NCI-H1092 (cell line): ENCODE measurements at places on chromosomes 5 and 9.

- no peak for DNase-seq
These were observed 102.5 kb upstream of the ADAMTS16 start for GRCh38 chr5:5037674-5038073.

GRCh38 chr9:33320568-33321261 lies 30.4 kb downstream of the NFX1 start:
- no peak for DNase-seq

DNA sequence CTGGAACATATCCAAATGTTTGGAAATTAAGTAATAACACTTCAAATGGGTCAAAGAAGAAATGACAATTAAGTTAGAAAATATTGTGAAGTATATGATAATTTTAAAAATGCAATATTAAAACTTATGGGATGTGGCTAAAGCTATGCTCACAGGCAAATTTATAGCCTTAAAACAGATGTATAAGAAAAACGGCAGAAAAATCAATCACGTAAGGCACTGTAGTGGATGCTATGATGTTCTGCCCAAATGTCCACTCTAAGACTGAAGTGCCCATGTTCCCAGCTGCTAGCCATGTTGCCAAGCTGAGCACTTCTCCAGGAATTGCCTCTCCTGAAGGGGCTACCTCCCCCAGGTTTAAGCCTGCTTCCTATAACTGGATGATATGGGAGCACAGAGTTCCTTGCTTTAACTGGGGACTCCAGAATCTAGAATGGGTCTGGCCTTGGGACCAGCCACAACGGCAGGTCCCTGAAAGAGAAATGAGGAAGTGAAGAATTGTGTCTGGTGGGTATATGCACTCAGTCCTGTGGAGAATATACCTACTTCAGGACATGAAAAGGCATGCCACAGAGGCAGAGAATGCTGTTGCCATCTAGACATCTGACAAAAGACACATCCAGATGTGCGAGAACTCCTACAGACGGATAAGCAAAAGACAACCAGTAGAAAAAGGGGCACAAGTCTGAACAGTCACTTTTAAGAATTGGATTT lies 78.2 kb upstream of the RXRA start:
- no peak for DNase-seq

DNA sequence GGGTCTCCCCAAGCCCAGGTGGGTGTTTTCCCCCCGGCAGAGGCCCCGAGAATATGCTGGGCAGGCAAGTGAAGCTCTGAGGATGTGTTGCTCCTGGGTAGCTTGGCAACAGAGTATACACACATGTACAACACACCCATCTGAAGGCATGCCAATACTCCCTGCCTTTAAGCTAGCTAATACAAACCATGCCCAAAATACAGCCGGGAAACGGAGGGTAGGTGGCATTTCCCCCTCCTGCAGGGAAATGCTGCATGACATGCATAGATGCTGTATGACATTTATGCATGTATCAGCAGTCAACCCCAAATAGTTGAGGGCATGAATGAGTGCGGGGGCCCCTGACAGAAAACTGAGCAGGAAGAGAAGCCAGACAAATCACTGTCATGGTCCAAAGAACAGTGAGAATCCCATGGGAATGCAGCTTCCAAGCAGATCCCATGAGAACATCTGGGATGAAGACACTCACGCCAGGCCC lies 614.1 kb downstream of the EBF1 start:
- no peak for DNase-seq

GRCh38 chr9:72362680-72363139 lies 2.3 kb downstream of the ZFAND5 start:
- peak; percentile 1 for DNase-seq

DNA sequence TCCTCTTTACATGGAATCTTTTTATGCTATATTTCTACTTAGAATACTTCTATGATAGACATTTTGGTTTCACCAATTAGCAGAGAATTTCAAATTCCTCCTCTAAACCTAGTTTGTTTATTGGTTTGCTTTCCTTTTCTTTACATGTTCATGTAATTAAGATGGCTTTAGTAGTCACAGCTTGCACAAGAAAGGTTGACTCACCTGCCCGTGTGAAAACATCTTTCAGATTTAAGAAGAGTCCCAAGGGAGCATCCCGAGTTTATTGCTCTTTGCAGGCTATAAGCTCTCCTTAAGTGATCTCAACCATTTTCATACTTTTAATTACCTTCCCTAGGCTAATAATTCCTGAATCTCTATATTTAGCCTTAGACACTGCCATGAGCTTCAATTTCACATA lies 28.9 kb downstream of the TYRP1 start:
- no peak for DNase-seq

- DNase-seq: no peak
These were observed 43.3 kb downstream of the MCTP1 start for GRCh38 chr5:95241635-95242034.

DNA sequence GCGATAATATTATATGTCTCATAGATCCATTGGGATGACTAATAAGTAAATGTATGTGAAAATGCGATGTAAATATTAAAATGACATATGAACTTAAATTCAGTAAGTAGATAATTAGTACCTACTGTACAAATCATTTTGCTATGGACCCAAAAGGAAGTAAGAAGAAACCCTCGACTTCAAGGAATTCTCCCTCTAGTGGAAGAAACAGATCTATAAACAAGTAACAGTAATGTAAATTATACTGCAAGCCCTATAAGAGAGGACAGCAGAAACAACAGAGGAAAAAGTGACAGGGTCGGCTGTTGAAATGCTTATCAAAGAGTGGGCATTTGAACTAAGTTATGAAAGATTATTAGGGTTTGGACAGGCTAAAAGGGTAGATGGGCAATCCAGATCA lies 320.3 kb downstream of the DMAC1 start:
- no peak for DNase-seq

DNA sequence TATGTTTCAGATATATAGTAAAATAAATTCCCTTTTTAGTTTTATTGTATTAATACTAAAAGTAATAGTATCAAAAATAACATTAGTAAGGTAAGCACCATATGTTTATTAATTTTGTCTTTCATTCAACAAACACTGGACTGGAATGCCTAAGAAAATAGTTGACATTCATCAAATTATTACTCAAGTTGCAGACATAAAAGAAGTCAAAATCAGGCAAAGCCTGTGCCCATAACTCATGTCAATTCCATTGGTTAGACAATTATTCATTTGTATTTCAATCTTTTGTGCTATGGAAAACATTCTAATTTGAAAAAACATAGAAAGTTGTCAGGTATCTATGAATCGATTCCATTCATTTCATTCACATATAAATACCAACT lies 158.9 kb downstream of the CEMIP2 start:
- DNase-seq: no peak

GRCh38 chr9:95175523-95175922 lies 142.0 kb downstream of the FANCC start:
- DNase-seq: no peak

DNA sequence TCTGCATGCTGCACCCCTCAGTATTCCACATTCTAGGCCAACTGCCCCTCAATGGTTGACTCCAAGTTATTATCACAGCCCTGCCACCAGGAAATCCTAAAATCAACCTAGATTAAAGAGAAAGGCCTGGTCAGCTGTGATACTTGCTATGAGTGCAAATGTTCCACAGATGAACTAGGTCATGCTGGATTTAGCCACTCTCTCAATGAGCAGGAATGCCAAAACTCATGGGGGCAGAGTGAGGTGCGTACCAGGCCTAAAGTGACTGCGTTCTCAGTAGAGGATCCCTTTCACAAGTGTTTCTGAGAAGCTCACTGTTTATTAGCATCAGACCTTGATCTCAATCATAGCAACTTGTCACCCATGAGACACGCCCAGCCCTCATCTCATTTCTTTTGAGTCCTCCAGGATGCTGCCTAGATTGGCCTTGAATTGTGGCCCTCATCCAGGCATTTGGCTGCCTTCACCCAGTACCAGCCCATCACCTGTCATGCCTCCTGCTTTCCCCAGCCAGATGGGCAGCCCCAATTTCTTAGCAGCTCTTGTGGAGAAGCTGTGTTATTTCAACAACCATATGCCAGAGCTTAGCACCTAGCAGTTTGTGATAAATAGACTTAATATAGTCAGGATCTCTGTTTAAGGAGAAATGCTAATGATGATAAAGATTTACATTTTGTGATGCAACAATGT lies 383.9 kb downstream of the CTNND2 start:
- DNase-seq: no peak

- DNase-seq: no peak
These were observed 20.5 kb downstream of the AQP3 start for GRCh38 chr9:33426843-33427293.

GRCh38 chr5:147290261-147290660 lies 55.4 kb downstream of the STK32A start:
- peak; percentile 81 for DNase-seq

DNA sequence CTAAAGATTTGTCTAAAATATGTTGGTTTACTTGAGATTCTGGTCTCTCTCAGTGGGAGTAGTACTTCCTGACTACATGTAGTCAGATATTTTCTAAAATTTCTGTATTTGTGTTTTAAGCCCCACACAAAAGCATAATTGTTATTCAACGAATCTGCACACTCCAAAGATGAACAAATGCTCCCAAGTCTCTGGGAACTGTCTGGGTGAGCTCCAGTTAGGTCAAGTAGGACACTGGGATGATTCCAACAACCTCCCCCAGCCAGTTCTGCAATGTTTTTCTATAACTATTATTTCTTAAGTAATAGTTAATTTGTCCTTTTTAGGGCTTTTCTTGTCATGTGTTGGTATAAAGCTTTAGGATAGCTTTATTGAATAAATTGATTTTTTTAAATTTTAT lies 174.6 kb downstream of the FAM174A start:
- no peak for DNase-seq

DNA sequence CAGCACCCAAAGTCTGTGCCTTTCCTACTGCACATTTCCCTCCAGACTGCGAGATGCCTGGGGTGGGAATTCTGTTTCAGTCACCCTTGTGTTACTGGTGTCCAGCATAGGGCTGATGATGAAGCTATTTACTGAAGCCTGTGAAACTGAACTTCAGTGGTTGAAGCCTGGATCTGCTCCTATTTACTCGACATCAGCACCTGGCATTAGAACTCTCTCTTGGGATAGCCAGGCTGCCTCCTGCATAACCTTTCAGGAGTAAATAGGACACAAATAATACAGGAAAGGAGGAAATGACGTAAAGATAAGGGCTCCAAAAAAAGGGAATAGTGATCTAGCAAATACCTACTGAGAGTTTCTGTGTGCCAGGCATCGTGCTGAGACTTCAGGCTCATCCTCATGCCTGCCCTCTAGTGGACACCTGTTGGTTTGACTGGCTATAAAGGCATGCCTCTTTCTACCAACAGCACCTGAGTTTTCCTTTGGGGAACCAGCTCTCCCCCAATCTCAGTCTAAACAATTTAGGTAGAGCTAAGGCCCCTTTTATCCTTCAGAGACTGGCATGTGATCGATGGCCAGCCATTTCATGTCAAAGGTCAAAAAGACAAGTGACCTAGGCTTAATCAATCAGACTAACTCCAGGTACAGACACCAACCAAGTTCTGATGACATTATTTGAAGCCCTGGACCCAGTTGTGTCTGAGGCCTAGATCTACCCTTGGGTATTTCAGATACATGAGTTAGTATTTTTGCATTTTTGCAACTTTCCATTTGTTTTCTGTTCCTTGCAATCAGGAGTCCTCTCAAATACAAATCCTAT lies 192.1 kb upstream of the TRIM32 start:
- DNase-seq: peak; percentile 7

DNA sequence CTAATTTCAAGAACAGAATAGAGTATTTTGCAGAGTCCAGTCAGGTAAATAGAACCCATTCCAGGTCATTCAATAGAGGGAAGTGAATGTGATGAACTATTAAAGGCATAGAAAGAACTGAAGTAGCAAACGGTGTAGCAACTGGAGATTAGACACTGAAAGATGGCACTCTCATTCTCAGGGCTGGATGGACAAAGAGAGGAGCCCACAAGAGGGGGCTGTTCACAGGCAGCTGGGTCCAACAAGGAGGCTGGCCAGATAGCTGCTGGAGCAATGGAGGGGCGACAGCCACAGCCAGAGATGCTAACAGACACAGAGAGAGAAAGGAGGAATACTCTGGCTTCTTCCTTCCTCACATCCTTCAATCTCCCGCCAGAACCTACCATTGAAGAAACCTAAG lies 93.1 kb upstream of the SMARCA2 start:
- no peak for DNase-seq

DNA sequence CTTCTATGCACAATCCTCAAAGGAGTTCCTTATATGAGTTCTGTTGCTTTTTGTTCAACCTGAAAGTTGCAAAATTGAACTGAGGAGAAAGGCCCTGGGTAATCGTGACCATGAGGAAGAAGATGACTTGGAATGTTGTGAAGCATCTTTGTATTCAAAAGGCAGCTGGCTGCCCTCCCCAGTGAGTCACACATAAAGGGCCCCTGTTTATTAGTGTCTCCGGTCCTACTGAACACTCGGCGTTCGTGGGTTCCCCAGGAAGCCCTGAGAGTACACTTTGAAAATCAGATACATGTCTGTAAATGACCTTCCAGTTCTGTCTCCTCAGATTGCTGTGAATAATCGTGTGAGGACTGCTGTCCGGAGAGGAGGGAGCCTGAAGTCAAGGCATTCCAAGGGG lies 73.6 kb downstream of the C9orf153 start:
- no peak for DNase-seq

- DNase-seq: no peak
These were observed 66.7 kb downstream of the IL6ST start for GRCh38 chr5:55927861-55928655.

DNA sequence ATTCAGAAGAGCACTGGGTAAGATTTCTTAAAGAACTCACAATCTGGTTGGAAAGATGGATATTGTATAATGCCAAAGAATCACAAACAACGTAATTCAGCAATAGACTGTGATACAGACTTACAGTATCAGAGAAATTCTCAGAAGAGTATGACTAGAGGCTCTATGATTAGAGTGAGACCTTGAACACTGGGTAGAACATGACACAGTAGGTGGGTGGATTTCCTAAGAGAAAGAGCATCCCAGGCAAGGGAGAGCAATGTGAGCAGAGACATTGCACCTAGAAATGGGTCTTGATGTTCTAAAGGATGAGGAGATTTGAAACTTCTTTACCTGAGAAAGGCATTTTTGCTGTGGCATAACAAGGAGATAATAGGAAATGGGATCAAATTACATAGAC lies 27.3 kb upstream of the CAST start:
- no peak for DNase-seq

DNA sequence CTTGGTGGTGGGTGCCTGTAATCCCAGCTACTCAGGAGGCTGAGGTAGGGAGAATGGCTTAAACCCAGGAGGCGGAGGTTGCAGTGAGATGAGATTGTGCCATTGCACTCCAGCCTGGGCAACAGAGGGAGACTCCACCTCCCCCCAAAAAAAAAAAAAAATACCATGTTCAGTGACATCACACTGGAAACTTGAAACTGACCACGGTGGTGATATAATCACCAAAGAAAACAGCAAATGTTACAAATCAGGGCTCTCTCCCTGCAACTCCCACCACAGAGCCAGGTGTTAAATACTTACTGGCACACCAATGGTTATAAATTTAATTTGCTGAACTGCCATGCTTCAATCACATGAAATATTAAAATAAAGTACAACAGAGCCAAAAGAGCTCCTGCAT lies 81.4 kb downstream of the ZNF608 start:
- no peak for DNase-seq

DNA sequence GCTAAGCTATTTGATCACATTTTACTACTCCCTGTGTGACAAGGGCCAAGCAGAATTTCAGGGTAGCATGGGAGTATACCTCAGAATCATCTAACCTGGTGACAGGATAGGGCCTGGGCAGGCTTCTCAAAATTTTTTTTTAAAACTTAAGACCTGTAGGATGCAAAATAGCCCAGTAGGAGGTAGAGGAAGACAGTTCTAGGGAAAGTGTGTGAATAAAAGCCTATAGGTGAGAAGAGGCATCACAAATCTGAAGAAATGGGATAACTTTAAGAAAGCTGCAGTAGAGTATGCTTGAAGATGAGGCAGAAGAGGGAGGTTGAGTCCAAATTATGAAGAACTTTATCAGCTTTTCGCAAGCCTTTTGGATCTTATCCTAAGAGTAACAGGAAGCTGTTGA lies 32.3 kb downstream of the CNTRL start:
- no peak for DNase-seq
